ENCODE measurements at places on chromosomes 2 and 18. TPM values are rescaled to one million over a fixed set of nuclear protein-coding genes. Genes with fewer than 3 reads are reported as not detected.

Gene SLC4A1AP
- 24.9 TPM for total RNA-seq

Gene CKAP2L
- total RNA-seq, result 1.3 TPM

Gene MBD1
- total RNA-seq, result 56.7 TPM

Gene CD8B
- not detected for total RNA-seq

Gene CHST10
- total RNA-seq, result 6.0 TPM

Gene IL1R2
- total RNA-seq, result 0.13 TPM

Gene RAD51AP2
- total RNA-seq, result not detected

Gene CHST9
- not detected for total RNA-seq

Gene GALNT14
- 5.3 TPM for total RNA-seq

Gene C2orf78
- not detected for total RNA-seq

Gene CYP27C1
- total RNA-seq, result under 0.01 TPM

Gene MDH1B
- total RNA-seq, result 0.33 TPM

Gene KCNS3
- total RNA-seq, result 0.78 TPM

Gene SERPINB4
- not detected for total RNA-seq

Gene NBEAL1
- total RNA-seq, result 80.3 TPM

Gene MOCOS
- total RNA-seq, result 5.6 TPM

Gene ARHGEF4
- 4.7 TPM for total RNA-seq

Gene POLE4
- 17.5 TPM for total RNA-seq

Gene SLC19A3
- total RNA-seq, result 0.78 TPM

Gene EFHD1
- 2.7 TPM for total RNA-seq

Gene DSG1
- not detected for total RNA-seq

Gene CIB4
- not detected for total RNA-seq

Gene ARHGEF33
- 0.43 TPM for total RNA-seq

Gene MALL
- 48.5 TPM for total RNA-seq

Gene MAPRE3
- total RNA-seq, result 11.7 TPM

Gene C1QL2
- total RNA-seq, result not detected
